Caco-2 (cell line): ENCODE measurements at places on chromosomes 6 and 20. TPM values are rescaled to one million over a fixed set of nuclear protein-coding genes. Genes with fewer than 3 reads are reported as not detected.

OPRL1 gene
- 0.51 and 0.59 TPM in 2 replicates for total RNA-seq

KIF16B gene
- total RNA-seq: 10.9 and 11.3 TPM in 2 replicates

GRCh38 chr6:167512696-167513375 is 187.9 kb downstream of the TTLL2 start:
- DNase-seq: no peak

GRCh38 chr6:146785001-146785585 is 186.3 kb downstream of the ADGB start:
- no peak for DNase-seq

PROCR gene
- 4.0 and 4.7 TPM in 2 replicates for total RNA-seq

LAMP5 gene
- not detected in 2 replicates for total RNA-seq

SUMO4 gene
- total RNA-seq: 1.7 and 2.4 TPM in 2 replicates

DNA sequence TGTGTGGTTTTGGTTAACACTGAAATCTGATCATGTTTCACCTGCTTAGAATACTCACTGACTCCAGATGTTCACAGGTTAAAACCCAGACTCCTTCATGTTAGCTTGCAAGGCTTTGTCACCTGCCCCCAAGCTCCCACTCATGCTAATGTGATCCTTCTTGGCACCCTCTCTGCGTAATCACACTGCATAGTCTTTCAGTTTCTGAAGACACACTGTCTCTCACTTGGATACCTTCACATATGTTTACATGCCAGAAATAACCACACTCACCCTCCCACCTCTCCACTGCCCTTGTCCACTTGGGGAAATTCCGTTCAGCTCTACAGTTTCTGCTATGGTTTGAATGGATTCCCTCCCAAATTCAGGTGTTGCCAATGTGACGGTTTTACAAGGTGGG is 234.7 kb upstream of the SASH1 start:
- no peak for DNase-seq

DNA sequence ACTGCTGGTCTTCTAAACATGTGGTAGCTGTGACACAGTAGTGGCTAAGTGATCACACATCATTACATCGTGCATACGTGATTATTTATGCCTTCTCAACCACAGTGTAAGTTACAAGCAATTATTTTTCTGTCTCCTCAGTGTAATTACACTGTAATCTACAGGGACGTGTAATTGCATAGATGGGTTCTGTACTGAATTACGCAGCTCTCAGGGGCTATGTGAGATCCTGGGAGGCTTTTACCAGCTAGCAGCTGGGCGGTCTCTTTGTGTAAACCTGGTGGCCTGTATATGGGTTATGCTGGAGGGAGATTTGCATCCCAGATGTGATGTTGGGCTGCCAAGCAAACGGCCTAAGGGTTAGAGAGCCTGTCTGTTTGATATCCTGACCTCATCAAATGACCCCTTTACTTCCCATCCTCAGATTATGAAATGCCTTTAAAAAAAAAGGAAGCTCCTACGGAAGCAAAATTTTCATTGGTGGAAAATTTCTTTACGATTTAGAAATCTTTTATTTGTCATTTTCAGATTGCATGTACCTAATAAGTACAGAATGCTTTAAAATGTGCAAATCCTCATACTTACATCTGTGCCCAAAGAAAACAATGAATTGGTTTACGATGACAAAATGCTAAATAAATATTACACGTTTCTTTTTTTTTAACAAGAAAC is 402.8 kb upstream of the JAG1 start:
- no peak for DNase-seq

GRCh38 chr6:25296217-25296905 is 17.2 kb downstream of the CARMIL1 start:
- DNase-seq: no peak

MOXD1 gene
- 0.09 TPM in 1 of 2 replicates, not detected in the other for total RNA-seq

EFCAB8 gene
- total RNA-seq: 1.8 and 2.0 TPM in 2 replicates

- DNase-seq: peak; percentile 77
These were observed 111.3 kb downstream of the TNFAIP3 start for GRCh38 chr6:137978252-137978896.

GRCh38 chr20:46899621-46900020 is 5.0 kb downstream of the EYA2 start:
- DNase-seq: no peak

TMEM217 gene
- total RNA-seq: 1.6 and 2.6 TPM in 2 replicates

DNA sequence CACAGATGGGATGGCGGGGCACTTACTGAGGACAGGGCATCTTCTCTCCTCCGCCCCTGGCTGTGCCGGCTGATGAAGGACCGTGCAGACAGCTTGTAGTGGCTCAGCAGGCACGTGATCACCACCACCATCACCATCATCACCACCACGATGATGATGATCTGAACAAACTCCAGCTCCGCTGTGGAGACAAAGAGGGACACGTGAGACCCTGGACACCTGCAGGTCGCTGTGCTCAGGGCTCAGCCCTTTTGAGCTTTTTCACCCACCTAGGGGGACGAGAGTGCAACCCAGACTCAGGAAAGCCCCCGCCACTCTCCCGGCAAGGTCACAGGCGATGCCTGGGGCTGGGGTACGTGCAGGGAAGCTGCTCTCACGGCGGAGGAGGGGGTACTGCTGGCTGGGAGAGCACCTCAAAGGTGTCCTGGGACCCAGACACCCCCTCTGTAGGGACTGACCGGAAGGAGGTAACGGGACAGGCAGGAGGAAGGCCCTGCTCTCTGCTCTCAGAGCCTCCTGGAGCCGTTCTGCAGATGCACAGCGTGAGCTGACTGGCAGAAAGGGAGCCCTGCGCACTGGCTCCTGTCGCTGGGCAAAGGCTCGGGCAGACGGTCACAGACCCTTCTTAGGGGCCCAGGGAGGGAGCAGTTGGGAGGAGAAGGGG is 39.4 kb upstream of the ZBP1 start:
- DNase-seq: no peak

SLC35A1 gene
- 12.3 and 12.7 TPM in 2 replicates for total RNA-seq

- no peak for DNase-seq
These were observed 4.6 kb upstream of the SFT2D1 start for GRCh38 chr6:166346965-166347364.

- DNase-seq: no peak
These were observed at the start of gene MYMX for GRCh38 chr6:44216677-44217331. Gene MYMX (plus strand): TSS chr6:44216926. CDS start chr6:44217472, 546 bp downstream.

DNA sequence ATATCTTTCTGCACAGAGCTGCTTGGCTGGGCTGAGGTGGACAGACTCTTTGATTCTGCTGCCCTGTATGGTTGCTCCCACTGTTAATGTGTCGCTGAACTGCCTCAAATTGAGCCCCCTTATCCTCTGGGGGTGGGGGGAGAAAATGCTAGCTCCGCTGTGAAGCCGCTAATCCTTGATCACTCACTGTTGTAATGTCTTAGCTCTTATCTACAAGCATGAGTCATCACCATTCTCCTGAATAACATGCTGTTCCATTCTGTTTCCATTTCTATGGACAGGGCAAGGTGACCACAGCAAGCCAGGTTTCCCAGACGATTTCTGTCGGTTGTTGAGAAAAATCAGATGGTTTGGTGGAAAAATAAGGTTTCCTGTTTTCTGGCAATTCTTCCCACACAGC is 218.4 kb upstream of the GGTLC1 start:
- no peak for DNase-seq

PHACTR2 gene
- total RNA-seq: 80.8 and 100 TPM in 2 replicates

RAD21L1 gene
- not detected in 2 replicates for total RNA-seq

DEF6 gene
- 5.6 and 5.7 TPM in 2 replicates for total RNA-seq

- DNase-seq: no peak
These were observed 14.6 kb downstream of the DEF6 start for GRCh38 chr6:35312076-35312800.

HAO1 gene
- total RNA-seq: not detected in 2 replicates

GRCh38 chr6:19879663-19880062 is 42.5 kb downstream of the ID4 start:
- DNase-seq: no peak

ZBTB46 gene
- total RNA-seq: 9.1 and 9.5 TPM in 2 replicates

GRCh38 chr20:55471052-55472006 is 534.0 kb downstream of the CBLN4 start:
- no peak for DNase-seq

PABPC1L gene
- 242 and 255 TPM in 2 replicates for total RNA-seq

- DNase-seq: no peak
These were observed 21.5 kb downstream of the RAB44 start for GRCh38 chr6:36719126-36719525.

GRCh38 chr6:18897350-18897749 is 510.2 kb downstream of the RNF144B start:
- DNase-seq: no peak

DPPA5 gene
- total RNA-seq: not detected in 2 replicates

DNA sequence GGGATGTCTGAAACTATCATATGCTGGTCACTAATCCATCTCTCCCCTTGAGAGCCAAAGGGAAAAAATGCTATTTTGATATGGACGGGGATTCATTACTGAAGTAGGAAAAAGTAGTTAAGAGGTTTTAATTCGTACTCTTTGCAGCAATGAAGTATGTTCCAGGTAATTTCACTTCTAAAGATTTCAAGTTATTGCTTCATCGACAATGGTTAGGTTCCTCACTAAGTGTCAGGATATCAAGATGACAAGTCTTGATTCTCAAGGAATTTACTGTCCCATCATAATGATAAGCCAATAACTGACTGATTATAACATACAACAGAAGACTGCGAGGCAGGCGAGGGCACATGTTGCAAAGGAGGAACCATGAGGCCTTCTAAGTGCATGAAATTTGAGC is 57.0 kb downstream of the GMDS start:
- no peak for DNase-seq

DNA sequence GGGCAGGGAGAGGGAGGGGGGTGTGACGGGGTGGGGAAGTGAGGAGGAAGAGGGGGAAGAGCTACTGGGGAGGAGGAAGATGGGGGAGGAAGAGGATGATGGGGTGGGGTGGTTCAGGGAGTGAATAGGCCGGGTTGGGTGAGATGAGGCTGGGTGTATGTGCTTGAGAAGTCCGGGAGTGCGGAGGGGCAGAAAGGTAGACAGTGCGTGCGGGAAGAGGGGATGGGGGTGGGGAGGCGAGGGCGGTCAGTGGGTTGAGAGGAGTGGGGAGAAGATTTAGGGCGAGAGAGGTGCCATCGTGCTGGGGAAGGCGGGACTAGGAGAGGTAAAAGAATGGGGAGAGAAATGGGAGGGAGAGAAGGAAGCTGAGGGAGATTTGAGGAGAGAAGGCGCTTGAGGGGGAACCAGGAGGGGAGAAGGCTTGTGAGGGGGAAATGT is 30.9 kb upstream of the NOTCH4 start:
- no peak for DNase-seq

GRCh38 chr6:75201021-75201420 is 4.8 kb downstream of the COL12A1 start:
- no peak for DNase-seq

- no peak for DNase-seq
These were observed 57.0 kb upstream of the FRMD1 start for GRCh38 chr6:168136001-168136400.

EPB41L1 gene
- total RNA-seq: 129 and 137 TPM in 2 replicates

DNA sequence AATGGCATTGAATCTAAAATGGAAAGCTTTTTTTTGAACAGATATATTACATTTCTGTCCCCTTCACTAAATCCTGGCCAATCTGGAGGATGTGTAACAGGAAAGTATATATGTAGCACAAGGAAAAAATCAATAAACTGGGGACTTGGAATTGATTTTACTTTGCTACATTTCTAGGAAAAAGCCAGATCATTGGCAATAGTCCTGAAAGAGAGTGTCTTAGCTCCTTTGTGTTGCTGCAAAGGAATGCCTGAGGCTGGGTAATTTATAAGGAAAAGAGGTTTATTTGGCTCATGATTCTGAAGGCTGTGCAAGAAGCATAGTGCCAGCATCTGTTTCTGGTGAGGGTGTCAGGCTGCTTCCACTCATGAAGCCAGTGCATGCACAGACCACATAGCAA is 574.9 kb downstream of the HTR1B start:
- DNase-seq: no peak

RSPH9 gene
- not detected in 2 replicates for total RNA-seq

GRCh38 chr20:58699623-58700107 is 7.1 kb downstream of the NPEPL1 start:
- DNase-seq: no peak

GRCh38 chr20:34037767-34038166 is 44.1 kb downstream of the RALY start:
- no peak for DNase-seq

DNA sequence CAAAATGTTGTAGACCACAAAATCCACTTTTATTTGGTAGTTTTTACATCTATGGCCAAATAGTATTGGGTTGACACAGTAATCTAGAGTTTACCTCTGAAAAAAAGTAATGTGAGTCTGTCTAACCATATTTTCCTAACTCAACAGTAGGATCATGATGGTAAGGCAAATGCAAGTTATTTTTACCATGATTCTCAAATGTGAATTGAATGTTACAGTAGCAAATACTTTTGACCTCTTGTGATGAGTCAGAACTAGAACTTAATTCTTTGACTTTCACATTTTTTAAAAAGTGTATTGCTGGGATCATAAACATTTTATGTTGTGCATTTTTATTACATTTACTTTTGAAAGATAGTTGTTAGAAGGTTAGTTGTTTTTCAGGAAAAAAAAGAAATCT is 22.0 kb downstream of the RNF146 start:
- DNase-seq: no peak

DNA sequence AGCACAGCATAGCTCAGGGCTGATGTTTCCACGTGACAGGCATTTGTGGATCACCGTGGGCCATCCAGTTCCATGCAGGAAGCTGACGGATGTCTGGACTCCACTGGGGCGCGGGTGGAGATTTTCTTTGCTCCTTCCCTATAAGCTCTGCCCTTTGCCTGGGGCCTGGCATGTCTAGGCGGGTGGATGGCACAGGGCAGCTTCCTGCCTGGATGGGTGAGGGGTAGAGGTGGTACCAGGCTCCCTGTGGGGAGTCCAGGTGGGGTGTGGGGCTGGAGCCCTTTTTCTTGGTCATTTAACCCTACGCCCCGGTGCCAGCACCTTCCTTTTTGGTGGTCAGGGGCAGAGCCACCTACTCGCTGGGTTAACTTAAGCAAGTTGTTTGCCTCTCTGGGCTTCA is 10.4 kb downstream of the FAM110A start:
- DNase-seq: no peak

DNA sequence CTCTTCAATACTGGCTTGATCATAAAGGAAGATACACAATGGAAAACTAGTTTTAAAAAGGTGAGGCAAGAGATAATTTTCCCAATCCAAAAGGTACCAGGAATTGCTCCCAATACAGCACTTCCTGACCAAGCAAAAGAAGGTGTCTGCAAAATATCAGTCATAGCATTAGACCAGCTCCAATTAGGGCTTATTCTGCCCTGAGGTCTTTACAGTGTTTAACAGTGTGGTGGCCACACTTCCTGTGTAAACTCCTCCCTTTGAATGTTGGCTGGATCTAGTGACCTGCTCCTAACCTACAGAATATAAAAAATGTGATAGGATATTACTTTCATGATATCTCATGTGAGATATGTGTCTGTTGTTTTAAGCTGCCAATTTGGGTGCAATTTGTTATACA is 57.1 kb upstream of the BTN3A2 start:
- no peak for DNase-seq

- no peak for DNase-seq
These were observed 64.0 kb downstream of the TCP11 start for GRCh38 chr6:35076997-35077712.
